ENCODE measurements at places on chromosomes 3 and 15.

- peak; percentile 15 for DNase-seq
Observed at GRCh38 chr3:134074001-134074789, 44.5 kb upstream of the SLCO2A1 start.

DNA sequence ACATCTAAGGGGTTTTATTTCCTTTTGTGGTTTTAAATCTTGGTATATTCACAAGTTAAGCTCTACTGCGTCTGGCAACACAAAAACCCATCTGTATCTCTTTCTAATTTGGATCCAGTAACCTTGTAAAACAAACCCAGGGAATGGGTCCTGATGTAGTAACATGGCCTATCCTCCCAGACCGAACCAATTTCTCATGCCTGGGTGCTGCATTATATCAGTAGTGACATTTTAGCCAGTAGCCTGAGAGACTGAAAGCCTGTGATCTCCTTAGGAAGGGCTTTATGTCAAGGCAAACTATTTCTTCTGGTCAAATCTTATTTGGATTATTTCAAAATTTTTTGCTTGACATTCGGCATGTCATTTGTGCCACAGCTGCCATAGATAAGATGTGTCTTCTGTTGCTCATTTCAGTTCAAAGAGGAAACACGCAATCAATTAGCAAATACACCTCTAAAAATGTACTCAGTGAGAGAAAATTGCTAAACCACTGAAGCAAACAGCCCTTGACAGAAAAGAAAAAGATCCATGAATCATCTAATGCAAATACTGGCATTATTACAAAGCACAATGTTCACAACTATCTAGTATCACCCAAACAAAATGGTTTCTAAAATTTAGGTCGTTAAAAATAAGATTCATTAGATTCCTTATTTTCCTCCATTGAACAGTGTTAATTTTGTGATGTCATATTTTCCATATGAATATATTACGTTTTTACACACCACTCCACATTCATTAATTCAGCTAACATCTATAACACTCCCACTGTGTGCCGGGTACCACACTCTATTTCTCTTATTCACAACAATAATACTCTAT lies 4.0 kb downstream of the NPTN start:
- no peak for DNase-seq

DNA sequence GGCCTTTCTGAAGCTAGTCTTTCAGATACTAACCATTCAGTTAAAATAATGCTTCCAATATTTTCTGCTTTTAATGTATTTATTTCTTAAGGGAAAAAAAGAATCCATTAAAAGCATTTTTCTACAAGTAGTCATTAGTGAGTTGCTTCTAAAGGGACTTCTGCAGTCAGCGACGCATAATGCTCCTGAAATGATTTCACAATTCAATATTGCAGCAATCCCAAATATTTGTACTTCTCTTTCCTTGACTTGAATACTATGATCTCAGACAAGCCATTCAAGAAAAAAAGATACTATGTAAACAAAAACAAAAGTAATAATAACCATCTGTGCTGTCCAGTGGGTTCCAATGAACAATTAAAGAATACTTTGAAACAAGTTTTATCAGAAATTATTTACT lies 681.0 kb downstream of the DIPK2A start:
- DNase-seq: no peak

- DNase-seq: no peak
Observed at GRCh38 chr3:4547799-4548198, 54.7 kb downstream of the ITPR1 start.

GRCh38 chr3:195213639-195214315 lies 57.2 kb downstream of the XXYLT1 start:
- DNase-seq: no peak

GRCh38 chr3:194336601-194337355 lies 14.3 kb downstream of the CPN2 start:
- DNase-seq: no peak

DNA sequence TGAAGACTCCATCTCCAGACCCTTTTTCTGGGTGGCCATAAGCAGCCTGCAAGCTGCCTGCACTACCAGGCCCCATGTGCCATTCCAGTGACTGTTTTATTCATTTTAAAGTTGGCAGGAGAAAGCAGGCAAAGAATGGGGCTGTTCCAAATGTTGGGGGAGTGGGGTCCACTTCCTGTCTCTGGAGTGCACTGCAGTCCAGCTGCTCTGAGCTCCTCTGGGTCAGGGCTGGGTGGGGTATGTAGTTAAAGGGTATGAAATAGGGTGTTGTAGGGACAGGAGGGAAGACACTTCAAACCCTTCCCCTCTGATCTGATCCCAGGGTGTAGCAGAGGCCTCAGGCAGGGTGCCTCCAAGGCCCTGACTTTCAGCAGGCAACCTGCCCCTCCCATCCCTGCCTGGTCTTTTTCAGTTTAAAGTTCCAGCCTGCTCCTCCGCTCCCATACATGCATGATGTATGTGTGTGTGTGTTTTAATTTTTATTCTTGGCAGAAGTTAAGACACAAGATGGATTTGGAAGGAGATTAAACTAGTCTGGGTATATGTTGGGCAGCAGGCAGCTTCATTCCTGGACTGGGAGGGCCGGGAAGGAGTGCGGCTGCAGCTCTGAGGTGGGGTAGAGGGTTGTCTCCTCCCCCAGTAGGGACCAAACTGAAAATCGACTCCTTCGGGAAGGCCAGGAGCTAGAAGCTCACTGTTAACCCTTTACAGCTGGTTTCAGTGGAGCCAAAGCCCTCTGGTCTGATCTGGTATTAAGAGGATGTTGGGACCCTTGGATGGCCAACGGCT lies 17.3 kb downstream of the BOC start:
- no peak for DNase-seq

DNA sequence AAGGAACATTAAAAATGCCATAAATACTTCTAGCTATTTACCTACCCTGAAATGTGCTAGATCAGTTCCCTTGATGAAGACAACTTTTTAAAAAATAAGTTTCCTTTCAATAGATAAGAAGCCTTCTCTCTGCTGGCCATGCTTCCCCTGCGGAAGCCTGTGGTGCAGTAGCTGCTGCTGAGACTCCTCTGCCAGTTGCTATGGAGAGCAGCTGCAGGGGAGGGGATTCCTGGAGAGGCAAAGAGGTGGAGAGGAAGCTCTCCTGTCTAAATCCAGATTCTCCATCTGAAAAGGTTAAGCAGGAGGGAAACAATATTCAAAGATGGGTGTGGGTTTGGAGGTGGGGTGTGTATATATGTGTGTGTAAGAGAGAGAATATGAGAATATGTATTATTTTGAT lies 69.8 kb upstream of the BFSP2 start:
- no peak for DNase-seq

DNA sequence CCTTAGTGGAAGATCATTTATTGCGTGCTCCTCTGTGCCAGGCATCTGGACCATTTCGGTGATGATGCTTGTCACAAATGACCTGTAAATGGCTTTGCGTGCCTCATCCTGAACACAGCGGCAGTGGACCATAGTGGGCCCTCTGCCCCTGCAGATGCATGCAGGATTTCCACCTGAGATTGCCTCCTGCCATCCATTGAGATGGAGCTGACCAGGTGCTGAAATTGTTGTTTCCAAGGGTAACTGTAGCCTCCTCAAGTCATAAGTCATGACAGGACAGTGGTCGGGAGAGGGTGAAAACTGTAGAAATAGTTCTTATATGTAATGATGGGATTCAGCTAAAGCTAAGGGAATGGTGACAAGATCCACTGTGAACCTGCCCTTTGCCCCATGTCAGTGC lies 35.5 kb downstream of the CLSTN2 start:
- DNase-seq: no peak

GRCh38 chr3:51141573-51141972 lies 243.5 kb upstream of the MANF start:
- DNase-seq: no peak

- peak; percentile 41 for DNase-seq
Observed at GRCh38 chr3:148697306-148698189, at the start of gene AGTR1. Gene AGTR1, plus strand, starts transcription at chr3:148697903. Its CDS starts 43,133 bp downstream, at chr3:148741036.

- DNase-seq: no peak
Observed at GRCh38 chr3:156677536-156677935, 3.1 kb downstream of the TIPARP start.

- DNase-seq: no peak
Observed at GRCh38 chr3:8451696-8452095, 49.9 kb upstream of the LMCD1 start.

GRCh38 chr3:101854608-101855304 lies 5.4 kb downstream of the NFKBIZ start:
- DNase-seq: no peak

- no peak for DNase-seq
Observed at GRCh38 chr3:22245811-22246583, 495.0 kb upstream of the ZNF385D start.

DNA sequence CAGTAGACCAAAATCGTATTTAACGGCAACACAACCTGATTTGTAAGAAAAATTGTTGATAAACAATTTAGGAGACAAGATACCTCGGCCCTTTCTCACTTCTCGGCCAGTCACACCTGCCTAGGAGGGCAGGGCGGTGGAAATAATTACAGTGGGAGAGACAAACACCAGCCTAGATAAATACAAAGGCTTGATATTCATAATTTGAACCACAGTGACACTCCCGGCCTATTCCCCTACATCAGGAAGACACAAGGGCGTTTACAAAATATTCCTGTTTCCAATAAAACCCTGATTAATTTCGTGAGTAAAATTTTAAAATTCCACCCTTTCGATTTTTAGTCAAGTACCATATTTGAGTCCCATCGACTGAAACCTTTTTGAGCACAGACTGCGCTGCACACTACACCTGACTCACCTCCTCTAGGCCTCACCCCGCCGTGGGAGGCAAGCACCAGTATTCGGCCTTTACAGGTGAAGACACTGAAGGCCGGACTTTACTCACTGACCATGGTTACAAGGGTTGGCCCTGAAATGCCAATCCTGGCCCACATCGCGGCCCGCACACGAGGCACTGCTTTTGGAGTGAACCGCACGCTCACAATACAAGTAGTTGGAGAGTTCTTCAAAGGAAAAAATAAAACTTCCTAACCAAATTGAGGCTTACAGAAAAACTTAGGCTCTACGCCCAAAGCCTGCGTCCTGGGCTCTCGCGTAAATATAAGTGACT lies 794 bp downstream of the ARPP19 start:
- DNase-seq: peak; percentile 78

GRCh38 chr3:173891272-173892100 lies 493.9 kb downstream of the NLGN1 start:
- DNase-seq: no peak

DNA sequence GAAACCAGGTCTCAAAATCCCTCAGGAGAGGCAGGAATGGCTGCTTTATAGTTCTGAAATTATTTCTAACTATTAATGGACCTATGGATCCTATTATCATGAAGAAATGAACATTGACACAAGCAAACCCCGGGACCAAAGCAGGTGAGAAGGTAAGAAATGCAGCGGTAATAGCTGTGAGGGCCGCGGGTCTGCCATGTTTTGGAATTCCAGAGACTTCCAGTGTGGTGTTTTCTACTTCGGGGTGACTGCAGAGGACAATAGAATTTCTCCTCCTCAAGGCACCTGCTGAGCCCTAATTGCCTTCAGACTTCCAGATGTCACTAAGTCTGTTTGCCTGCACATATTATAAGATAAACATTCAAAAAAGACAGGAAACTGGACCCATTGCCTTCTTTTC lies 437.4 kb downstream of the GABRG3 start:
- DNase-seq: no peak

- DNase-seq: no peak
Observed at GRCh38 chr3:159804726-159805410, 183.8 kb upstream of the IL12A start.

DNA sequence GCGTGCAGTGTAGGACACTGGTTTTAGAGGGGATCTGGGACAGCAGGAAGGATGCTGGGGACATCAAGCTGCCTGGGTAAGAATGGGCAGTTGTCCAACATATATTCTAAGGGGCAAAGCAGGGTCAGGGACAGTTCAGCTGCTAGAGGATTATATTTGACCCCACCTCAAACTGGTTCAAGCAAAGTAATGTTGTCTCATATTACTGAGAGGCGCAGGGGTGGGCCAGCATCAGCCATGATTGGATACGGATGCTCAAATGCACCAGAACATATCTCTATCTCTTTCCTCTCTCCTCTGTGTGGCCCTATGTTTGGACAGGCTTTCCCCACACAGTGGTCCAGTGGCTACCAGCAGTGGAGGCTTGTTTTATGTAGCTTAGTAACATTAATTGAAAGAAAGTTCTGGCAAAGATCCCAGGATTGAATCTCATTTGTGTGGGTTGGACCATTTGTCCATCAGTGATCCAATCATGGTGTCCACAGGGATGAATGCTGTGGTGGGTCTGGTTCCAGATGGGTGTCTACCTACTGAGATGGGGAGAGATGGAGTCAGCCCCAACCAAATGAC lies 49.8 kb upstream of the RGMA start:
- no peak for DNase-seq

GRCh38 chr15:48250640-48251076 lies 44.6 kb downstream of the SLC12A1 start:
- DNase-seq: no peak

DNA sequence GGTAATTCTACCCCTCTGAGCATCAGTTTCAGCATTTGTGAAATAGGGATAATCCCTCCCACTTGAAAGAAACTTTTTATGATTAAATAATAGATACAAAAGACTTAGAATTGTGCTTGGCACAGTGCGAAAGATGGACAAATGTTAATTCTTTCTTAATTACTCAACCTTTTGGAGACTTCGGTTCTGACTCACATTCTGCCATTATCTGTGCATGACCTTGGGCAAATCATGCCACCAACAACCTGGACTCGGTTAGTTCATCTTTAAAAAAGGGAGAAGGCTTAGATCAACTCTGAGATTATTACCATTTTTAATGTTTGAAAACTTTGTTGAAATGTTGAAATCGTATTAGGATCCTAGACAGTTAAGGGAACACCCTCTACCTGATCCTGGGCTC lies 40.6 kb upstream of the POLR2M start:
- DNase-seq: no peak

GRCh38 chr3:4520033-4520816 lies 27.1 kb downstream of the ITPR1 start:
- no peak for DNase-seq

GRCh38 chr15:77496715-77497109 lies 76.0 kb downstream of the HMG20A start:
- DNase-seq: peak; percentile 83

DNA sequence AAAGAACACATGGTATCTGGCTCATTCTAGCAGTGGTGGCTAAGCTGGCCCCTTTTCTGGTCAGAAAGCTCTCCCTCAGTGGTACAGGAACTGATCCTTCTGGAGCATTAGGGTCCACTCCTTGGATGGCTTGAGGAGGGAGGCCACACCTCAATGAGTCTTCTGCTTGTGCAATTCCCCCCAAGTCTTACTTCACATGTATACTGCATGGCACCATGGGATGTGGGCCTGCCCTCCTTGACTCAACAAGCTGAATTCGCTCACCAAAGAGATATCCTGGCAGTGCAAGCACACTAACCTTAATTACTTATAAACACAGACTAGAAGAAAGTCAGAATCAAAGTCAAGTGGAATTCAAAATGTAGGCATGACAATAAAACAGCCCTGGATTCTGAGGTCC lies 133.8 kb upstream of the SLC2A2 start:
- DNase-seq: no peak

- DNase-seq: no peak
Observed at GRCh38 chr15:90266061-90266431, 574 bp downstream of the NGRN start.
